Frontal cortex (tissue), 4 donors: ENCODE measurements at places on chromosomes 6 and 20.

DNA sequence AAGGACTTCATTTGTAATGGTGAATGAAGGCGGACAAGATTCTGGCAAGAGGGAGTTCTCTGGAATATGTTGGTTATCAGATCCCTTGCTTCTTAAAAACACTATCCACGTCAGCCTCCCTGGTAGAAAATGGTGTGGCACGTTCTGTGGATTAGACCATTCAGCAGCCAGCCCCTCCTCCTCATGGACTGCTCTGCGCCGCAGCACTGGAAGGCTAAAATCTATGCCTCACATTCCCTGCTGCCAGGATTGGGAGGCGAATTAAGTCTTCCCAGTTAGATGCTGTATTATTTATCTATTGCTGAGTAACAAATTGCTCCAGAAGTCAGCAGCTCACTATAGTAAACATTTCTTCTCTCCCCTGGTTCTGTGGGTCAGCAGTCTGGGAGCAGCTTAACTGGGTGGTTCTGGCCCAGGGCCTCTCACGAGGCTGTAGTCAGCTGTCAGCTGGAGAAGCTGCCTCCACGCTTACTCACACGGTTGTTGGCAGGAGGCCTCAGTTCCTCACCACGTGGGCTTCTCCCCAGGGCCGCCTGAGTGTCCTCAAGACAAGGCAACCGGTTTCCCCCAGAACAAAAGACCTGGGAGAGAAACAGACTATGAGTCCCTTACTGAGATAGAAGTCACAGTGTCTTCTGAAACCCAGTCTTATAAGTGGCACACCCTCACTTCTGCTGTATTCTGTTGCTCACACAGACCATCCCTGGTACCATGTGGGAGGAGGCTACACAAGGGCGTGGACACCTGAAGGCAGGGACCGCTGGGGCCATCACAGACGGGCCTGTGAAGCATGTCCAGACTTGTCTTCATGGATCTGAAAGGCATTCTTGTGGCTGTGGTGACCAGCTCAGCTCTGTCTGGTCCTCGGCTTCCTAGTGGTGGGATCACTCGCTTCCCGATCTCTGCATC, 101.0 kb downstream of the NRN1 start:
- DNase-seq: no peak

DNA sequence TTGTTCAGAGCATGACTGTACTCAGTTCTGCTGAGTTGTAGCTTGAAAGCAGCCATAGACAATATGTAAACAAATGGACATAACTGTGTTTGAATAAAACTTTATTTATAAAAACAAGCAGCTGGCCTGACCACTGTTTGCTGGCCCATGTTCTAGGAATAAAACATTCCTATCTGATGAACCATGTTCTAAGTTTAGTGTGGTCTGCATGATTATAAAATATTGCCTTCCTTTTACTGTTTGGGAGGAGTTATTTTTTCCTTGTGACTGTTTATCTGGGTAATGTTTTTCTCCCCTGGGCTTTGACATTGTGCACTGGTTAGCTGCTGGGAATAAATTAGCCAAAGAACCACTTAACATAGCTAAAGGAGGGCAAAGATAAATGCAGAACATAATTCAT, 55.1 kb downstream of the CDS2 start:
- no peak for DNase-seq

- no peak for DNase-seq
Measured at GRCh38 chr6:36695414-36695813, 2.2 kb upstream of the RAB44 start.

- DNase-seq: no peak
Measured at GRCh38 chr6:122712448-122713137, 66.9 kb upstream of the FABP7 start.

- no peak for DNase-seq
Measured at GRCh38 chr20:24402188-24402587, 67.2 kb upstream of the SYNDIG1 start.

GRCh38 chr6:51535327-51535726, 552.1 kb downstream of the PKHD1 start:
- no peak for DNase-seq

- no peak for DNase-seq
Measured at GRCh38 chr20:32645134-32645533, 28.6 kb downstream of the C20orf203 start.

DNA sequence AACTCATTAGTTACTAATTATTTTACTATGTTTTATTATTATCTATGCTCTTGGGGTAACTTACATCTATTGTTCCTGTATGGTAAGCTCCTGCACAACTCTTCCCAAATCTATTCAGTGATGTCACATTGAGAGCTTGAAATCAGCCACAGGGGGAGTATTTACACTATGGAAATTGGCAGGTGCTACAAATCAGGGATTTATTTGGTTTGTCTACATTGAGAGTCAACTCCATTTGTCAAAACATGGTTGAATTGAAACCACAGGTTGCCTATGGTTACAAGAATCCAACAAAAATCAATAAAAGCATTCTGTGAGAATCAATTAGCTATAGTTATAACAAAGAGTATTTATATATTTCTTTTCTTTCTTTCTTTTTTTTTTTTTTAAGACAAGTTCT, 3.9 kb upstream of the FITM2 start:
- DNase-seq: no peak

DNA sequence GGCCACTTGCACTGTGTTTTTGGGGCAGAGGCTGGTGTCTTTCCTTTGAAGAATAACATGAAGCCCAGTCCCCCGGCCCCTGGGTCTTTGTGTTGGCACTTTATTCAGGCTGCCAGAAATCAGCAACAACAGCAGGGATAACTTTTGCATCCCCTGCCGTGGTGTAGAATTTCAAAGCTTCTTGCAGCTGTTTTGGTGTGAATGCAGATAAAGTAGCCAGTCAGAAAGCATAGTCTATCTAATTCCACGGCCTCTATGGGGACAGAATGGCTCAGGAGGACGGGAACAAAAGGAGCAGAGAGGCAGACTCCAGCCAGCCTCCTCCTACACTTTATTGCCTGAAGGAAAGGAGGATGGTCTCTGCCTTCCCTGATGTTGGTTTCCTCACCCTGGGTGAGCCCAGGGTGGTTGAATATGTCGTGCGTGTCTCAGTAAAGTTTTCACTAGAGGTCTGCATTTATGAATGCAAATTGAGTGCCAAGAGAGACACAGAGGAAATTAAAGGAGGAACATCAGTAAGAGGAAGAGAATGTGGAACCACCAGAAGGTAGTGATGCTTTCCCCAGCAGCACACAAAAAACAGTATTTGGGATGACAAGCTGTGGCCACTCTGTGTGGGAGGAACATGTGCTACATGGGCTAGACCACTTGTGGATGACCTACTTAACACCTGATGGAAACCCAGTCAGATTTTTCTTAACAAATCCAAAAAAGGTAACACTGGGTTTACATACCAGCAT, 125.9 kb upstream of the TRAF3IP2 start:
- no peak for DNase-seq

DNA sequence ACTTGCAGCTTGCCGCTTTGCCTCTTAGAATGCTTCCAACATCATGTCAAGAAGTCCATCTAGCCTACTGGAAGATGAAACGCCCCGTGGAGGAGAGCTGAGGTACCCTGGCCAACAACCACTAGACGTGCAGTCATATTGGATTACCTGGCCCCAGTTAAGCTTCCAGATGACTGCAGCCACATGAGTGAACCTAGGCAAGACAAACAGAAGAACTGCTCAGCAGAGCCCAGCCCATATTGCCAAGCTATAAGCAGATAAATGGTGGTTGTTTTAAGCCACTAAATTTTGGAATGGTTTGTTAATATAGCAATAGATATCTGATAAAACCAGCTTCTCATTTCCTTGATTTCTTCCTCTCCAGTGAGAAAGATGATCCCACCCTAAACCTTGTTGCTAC, 4.7 kb upstream of the DLK2 start:
- no peak for DNase-seq

GRCh38 chr6:32252331-32253009, 28.6 kb upstream of the NOTCH4 start:
- no peak for DNase-seq

DNA sequence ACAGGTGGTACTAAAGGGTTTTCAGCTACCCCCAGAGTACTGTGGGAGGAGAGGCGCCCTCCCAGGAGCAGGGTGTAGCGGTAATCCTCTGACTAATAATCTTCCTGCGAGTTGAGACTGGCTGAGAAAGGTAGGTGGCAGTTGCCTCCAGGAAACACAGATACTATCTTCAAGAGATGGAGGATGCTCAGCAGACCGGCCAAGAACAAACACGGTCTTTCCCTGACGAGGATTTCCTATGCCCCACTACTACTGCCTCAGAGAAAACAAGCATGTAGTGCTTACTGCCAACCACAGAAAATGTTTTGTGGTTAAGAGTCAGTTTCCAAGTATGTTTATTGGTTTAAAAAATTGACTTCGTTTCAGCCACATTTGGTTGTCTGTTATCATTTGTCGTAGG, 26.8 kb downstream of the C6orf89 start:
- DNase-seq: peak; percentile 27

GRCh38 chr20:50431066-50431450, 79.1 kb upstream of the PTPN1 start:
- DNase-seq: no peak

DNA sequence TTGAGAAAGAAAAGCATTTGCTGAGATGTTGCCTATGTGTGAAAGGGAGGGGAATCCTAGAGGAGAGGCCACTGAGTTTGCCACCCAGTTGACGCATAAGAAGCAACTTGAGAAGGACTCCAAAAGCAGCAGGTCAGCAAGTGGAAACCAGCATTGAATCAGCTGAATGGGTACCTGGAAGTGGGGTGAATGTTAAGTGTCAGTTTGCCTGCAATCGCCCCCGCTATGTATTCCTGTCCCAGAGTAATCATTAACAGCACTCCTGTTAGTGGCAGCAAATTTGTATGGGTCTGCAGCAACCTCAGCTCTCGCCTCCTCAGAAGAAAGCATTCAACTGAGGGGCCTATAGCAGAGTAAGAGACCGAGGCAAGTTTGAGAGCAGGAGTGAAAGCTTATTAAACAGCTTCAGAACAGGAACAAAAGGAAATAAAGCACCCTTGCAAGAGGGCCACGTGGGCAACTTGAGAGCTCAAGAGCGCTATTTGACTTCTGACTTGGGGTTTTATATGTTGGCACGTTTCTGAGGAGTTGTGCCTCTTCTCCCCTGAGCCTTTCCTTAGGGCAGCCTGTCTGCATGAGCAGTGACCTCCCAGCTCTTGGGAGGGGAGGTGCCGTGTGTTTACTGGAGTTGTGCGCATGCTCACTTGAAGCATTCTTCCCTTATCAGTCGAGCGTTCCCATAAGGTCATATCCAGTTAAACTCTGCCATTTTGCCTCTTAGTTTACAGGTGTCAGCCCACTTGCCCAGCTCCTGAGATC, 122.6 kb upstream of the PHACTR1 start:
- DNase-seq: no peak

DNA sequence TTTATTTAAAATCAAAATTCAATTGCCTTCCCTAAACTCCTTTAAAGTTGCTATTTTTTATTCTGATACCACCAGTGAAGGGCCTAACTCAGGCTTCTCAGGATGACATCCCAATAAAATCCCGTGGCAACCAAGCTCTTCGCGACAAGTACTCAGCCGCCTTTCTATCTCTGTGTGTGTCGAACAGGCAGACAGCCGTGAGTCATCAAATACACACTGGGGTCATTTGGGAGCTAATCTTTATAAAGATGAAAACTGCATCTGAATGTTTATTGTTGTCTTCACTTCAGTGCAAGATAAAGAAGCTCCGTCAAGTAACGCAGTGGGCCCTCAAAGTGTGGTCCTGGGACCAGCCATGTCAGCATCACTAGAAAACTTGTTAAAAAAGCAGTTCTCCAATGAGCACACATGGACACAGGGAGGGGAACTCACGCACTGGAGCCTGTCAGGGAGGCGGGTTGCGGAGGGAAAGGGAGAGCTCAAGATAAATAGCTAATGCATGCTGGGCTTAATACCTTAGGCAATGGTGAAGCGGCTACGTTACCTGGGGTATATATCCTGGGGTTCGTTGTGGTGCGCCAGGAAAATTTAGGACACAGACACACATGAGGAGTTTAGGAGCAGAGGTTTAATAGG, 119.3 kb downstream of the RNF144B start:
- DNase-seq: no peak

GRCh38 chr20:50015636-50015992, 32.8 kb downstream of the SNAI1 start:
- DNase-seq: no peak

GRCh38 chr20:37615340-37616109, 78.3 kb upstream of the CTNNBL1 start:
- no peak for DNase-seq

GRCh38 chr6:81938991-81939732, 186.7 kb upstream of the TENT5A start:
- no peak for DNase-seq

DNA sequence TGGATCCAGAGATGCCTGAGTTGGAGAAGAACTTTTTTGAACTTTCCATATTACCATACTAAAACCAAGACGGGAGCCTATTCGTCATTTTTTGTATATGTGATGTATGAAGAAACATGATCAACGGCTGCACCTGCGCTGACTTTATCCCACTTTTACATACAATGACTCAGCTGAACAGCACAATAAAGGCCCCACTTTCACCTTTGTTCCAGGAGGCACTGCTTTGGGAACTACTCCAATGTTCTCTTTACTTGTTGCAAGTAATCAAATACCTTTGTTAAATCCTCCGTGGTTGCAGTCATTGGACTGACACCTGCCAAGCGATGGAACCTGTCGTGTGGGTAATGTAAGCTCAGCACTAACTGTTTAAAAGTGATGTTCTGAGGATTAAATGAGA, 17.3 kb upstream of the BTN3A2 start:
- DNase-seq: no peak

GRCh38 chr6:79604583-79605037, 26.5 kb upstream of the SH3BGRL2 start:
- no peak for DNase-seq

DNA sequence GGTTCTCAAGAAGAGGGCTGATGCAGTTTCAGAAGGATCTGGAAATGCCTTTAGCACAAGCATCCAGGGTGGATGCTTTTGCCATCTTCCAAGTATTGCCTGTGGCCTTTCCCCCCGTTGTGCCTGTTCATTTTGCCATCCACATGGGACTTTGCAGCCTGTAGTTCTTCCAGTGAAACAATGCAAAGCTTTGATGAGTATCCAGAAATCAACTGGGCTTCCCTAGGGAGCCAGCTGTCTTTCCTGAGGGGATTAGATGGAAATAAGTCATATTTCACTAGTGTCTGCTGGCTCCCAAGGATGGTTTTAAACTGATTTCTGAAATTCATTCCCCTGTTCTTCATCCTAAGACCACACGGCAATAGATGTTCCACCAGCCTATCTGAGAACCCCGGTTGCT, 63.3 kb downstream of the CAP2 start:
- no peak for DNase-seq

GRCh38 chr6:131688286-131688685, 12.9 kb downstream of the OR2A4 start:
- no peak for DNase-seq

DNA sequence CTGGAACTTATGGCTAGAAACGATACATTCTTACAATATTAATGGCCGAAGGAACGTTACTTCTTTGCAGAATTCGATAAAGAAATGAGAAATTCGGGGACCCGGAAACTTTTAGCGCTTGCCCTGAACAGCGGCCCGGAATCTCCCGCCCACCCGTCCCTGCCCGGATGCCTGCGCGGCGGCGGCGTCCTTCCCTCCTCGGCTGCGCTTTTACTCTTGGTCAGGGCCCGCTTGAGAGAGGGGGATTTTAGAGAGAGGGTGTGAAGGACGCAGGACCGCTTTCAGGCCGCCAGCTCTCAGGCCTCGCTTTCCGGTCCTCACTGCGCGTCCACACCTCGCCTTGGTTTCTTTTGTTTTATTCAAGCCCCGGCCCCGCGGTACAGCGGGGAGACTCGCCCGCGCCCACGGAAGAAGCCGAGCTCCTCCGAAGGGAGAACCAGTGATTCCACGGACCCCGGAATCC, 243.7 kb downstream of the ARID1B start:
- peak; percentile 46 for DNase-seq
